Cerebellum (tissue), 4 donors: ENCODE measurements at places on chromosomes 6 and 20. TPM values are rescaled to one million over a fixed set of nuclear protein-coding genes. Genes with fewer than 3 reads are reported as not detected.
A peak's percentile ranks its signal among the peaks of the same experiment; 100 is the strongest.

DNA sequence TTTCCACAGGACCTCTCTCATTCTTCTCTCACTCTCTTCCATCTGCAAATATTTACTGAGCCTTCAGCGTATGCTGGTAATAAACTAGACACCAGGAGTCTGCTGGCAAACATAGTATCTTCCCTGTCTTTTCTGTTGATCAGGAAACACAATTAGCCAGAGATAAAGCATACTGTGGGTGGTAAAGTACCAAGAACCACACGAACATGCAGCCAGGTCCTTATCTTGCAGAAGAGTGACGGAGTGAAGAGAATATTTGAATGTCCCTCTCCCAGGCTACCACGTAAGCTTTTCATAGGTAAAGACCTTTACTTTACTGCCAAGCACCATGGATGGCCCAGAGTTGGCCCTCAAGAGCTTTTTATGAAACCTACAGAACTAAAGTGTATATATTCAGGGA, 13.3 kb downstream of the FHL5 start:
- no peak for DNase-seq

Gene SLC24A3
- total RNA-seq, result 15.7 TPM

DNA sequence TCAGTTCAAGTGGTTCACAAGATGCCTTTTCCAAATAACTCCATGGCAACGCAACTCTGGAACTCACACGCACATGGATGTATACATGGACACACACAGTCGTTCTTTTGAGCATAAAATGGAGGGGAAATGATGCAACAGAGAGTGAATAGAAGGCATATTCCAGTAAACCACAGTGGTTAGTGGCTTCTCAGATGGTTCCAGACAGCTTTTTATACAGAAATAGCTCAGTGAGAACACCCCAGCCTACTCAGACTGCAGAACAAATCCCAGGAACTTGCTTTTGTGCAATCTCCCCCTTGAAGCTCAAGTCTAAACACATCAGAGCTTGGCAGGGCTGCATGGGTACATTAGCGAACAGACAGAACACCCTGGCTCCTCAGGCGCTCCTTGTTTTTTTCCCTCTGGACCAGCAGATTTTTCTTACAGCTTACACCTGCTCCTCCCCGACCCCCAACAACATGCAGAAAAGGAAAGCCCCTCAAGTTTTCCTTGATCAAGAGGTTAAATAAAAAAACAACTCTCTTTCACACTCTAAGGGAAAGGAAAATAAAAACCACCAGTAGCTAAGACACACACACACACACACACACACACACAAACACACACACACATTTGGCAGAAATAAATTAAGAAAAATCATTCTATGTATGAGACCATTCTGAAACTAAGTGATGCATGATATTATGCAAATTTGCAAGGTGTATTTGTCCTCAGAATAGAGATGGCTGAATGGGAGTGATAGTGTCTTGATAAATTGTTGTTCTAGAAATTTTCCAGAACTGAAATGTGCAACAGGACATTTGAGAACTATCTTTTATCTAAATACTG, 51.2 kb upstream of the RANBP9 start:
- DNase-seq, result no peak

DNA sequence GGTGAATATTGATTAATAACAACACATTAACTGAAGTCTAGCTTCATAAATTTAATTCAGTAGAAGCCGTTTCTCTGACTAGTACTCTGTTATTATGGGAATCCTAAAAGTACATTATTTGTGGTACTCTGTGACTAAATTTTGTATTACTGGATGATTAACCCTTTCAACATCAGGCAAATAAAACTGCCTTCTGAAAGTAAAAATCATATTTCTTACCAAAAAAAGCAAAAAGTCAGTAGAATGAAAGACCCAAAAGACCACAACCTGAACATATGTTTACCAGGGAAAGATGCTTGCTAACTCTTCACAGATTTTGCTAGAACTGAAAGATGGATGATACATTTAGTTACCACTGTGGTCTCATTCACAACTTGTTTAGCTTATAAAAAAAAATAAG, 73.2 kb downstream of the AHI1 start:
- DNase-seq, result no peak

- no peak for DNase-seq
Observed at GRCh38 chr20:31712112-31712553, 10.5 kb downstream of the BCL2L1 start.

Gene DDO
- total RNA-seq, result 0.45 TPM

Gene ANKRD66
- total RNA-seq, result 0.27 TPM

Gene SLC35D3
- total RNA-seq, result 0.36 TPM

DNA sequence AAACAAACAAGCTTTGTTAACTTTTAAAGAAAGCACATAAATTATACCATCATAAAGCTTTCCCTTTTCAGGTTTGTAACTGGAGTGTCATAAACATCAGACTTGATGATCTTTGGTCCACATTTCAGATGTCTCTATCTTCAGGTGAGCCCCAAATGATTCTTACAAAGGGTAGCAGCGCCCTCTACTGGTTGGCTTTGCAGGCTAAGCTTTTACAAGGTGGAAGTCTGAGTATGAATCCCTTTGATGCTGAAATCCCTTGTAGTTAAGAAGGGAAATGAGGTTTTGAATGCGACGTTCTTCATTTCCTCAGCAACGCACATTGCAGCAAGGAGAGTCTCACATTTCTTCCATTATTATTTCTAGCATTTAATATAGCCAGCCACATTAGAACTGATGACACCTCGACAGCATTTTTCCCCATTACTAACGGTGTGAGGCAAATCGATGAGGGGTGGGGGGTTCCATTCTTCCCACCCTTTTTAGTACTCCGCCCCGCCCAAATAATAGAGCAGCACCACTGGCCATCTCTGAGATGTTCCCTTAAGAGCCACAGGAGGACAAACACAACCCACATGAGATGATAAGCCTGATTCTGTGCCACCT, 126.3 kb upstream of the NT5E start:
- DNase-seq, result peak; percentile 6

DNA sequence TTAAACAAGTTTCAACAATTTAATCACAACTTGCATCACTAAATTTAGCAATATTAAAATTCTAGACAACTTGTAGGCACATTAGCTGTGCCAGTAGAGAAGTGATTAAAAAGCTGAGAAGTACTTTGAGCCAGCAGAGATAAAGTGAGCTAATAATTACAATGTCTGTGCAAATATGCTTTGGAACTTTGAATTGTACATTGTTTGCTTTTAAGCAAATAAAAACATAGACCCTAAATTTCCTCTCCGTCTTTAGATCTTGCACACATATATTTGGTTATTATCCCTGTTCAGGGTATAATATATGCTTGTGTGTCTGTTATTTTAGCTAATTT, 44.2 kb upstream of the DEFB112 start:
- no peak for DNase-seq

Gene ADGRB3
- 237 TPM for total RNA-seq

Gene AGER
- 0.54 TPM for total RNA-seq
